Melanocyte of skin (primary cell): ENCODE measurements at places on chromosomes 5 and 9. TPM values are rescaled to one million over a fixed set of nuclear protein-coding genes. Genes with fewer than 3 reads are reported as not detected.

The SUSD3 gene
- 0.69 and 3.3 TPM in 2 replicates for total RNA-seq

The WDR70 gene
- total RNA-seq = 22.7 and 26.2 TPM in 2 replicates

The CPLANE1 gene
- 27.9 and 39.3 TPM in 2 replicates for total RNA-seq

The SNX30 gene
- 41.6 and 59.6 TPM in 2 replicates for total RNA-seq

The LCN15 gene
- not detected in 2 replicates for total RNA-seq

The MYMK gene
- total RNA-seq = not detected in 2 replicates

The LRRC19 gene
- not detected in 2 replicates for total RNA-seq

The ACER2 gene
- 1.5 and 1.7 TPM in 2 replicates for total RNA-seq

The MLANA gene
- 1,023 and 1,146 TPM in 2 replicates for total RNA-seq

The SPATA31A3 gene
- not detected in 2 replicates for total RNA-seq

The SPATA31D4 gene
- total RNA-seq = not detected in 2 replicates

The ADGRD2 gene
- total RNA-seq = not detected in 2 replicates

The SNCAIP gene
- not detected in 2 replicates for total RNA-seq

The CDC20B gene
- total RNA-seq = not detected in 2 replicates

The CMYA5 gene
- 0.69 and 2.2 TPM in 2 replicates for total RNA-seq

The SLC6A7 gene
- total RNA-seq = not detected in 2 replicates

The PTGR1 gene
- total RNA-seq = 52.6 and 64.2 TPM in 2 replicates

The DHFR gene
- 45.3 and 56.5 TPM in 2 replicates for total RNA-seq

The IL3 gene
- not detected in 2 replicates for total RNA-seq

The GRXCR2 gene
- total RNA-seq = not detected in 2 replicates

The SYK gene
- total RNA-seq = 1.4 and 4.4 TPM in 2 replicates

The KIF4B gene
- under 0.01 TPM in 1 of 2 replicates, not detected in the other for total RNA-seq

The IFNA13 gene
- total RNA-seq = not detected in 2 replicates

The PAX5 gene
- total RNA-seq = under 0.01 TPM in 1 of 2 replicates, not detected in the other

The LECT2 gene
- total RNA-seq = not detected in 2 replicates

The F2RL1 gene
- total RNA-seq = 0.15 and 0.33 TPM in 2 replicates

The LCN9 gene
- not detected in 2 replicates for total RNA-seq

The BDP1 gene
- total RNA-seq = 22.4 and 33.1 TPM in 2 replicates

The C9orf153 gene
- total RNA-seq = not detected in 2 replicates

The AGXT2 gene
- not detected in 2 replicates for total RNA-seq

The MEIKIN gene
- total RNA-seq = not detected in 2 replicates

The SPINK13 gene
- total RNA-seq = not detected in 2 replicates

The BHMT2 gene
- 0.69 and 1.5 TPM in 2 replicates for total RNA-seq

The ZNF454 gene
- total RNA-seq = 0.34 and 1.1 TPM in 2 replicates

The CCDC187 gene
- under 0.01 TPM in 1 of 2 replicates, not detected in the other for total RNA-seq

The PCDHA10 gene
- total RNA-seq = under 0.01 TPM in 1 of 2 replicates, not detected in the other

The CIZ1 gene
- total RNA-seq = 28.2 and 35.3 TPM in 2 replicates

The CDHR2 gene
- total RNA-seq = not detected in 2 replicates
